GM23248 (cell line): ENCODE measurements at places on chromosomes 7 and 10. TPM values are rescaled to one million over a fixed set of nuclear protein-coding genes. Genes with fewer than 3 reads are reported as not detected.
A peak's percentile ranks its signal among the peaks of the same experiment; 100 is the strongest.

PPP2R2D gene
- 18.5 and 21.3 TPM in 2 replicates for polyA plus RNA-seq

RELN gene
- polyA plus RNA-seq, result 0.60 and 0.76 TPM in 2 replicates

CCT6A gene
- polyA plus RNA-seq, result 137 and 148 TPM in 2 replicates

EGR2 gene
- polyA plus RNA-seq, result 2.2 and 2.6 TPM in 2 replicates

GIMAP6 gene
- polyA plus RNA-seq, result not detected in 2 replicates

- H3K36me3 ChIP-seq, result no peaks in the 10 kb centered on the region
- no peak overlapping the region for H3K27ac ChIP-seq
- peaks cover 24% of the 10 kb centered on the region for H3K4me1 ChIP-seq
- DNase-seq, result no peak
- no peak overlapping the region for H3K4me3 ChIP-seq
These were observed 70.7 kb downstream of the CRPPA start for GRCh38 chr7:16350634-16351033.

GRCh38 chr10:50467209-50467608, 156.5 kb downstream of the SGMS1 start:
- no peaks in the 10 kb centered on the region for H3K36me3 ChIP-seq
- H3K27me3 ChIP-seq, result no peaks in the 10 kb centered on the region
- DNase-seq, result no peak
- peaks cover 26% of the 10 kb centered on the region for H3K4me1 ChIP-seq

DNA sequence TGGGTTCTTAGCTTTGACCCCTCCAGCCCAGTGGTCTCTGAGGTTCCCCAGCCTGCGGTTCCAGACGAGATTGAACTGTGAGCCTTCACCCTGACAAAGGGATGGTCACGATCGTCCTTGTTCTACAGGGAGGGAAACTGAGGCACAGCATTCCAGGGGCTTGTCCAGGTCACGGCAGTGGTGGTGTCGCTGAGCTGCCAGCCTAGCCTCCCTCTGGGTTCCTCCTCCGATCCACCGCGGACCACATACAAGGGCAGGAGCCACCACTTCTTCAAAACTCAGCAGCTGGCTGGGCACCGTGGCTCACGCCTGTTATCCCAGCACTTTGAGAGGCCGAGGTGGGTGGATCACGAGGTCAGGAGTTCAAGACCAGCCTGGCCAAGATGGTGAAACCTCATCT, 35.8 kb downstream of the ELFN1 start:
- no peak overlapping the region for H3K4me3 ChIP-seq
- H3K4me1 ChIP-seq, result no peaks in the 10 kb centered on the region
- no peak for DNase-seq
- H3K27ac ChIP-seq, result no peak overlapping the region
- H3K27me3 ChIP-seq, result no peaks in the 10 kb centered on the region

DNA sequence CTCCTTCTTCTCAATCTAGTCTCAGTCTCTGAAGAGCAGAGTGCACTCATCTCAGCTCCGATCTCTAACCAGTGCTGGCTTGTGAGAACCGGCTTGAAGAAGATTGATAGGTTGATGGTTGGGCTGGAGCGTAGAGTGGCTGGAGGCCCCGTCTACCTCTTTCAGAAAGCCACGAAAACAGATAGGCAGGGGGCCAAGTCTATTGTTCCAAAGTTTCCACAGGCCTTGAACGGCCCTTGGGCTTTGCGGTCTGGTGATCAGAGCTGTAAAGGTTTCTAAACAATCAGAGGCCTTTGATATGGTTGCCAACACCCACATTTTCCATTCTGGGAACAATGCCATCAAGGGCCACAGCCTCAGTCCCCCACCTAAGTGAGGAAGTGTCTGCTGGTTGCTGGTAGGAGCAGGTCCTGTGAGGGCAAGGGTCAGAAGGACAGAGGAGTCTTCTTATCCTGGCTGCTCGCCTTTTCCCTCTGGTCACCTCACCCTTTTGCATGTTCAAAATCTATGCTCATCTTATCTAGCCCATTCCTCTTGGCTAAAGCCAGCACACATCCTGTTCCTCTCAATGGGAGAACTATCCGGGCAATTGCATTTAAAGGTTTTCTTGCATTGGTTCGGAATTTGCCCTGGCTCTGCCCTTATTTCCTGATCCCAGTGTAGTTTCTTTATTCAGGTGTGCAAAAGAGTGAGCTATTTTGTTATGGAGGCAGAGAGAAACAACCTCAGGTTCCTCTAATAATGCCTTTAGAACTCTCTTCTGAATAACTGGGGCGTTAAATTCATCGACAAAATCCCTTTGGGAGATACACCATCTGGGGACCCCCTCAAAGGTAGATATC, 70.3 kb upstream of the KMT2E start:
- H3K4me1 ChIP-seq, result peaks cover 22% of the 10 kb centered on the region
- H3K36me3 ChIP-seq, result no peaks in the 10 kb centered on the region
- peak overlapping the region; percentile 99; the same call in 1 of the 2 replicates for H3K27ac ChIP-seq

GRCh38 chr7:111282626-111283025, 191.7 kb downstream of the LRRN3 start:
- no peaks in the 10 kb centered on the region for H3K36me3 ChIP-seq
- H3K27ac ChIP-seq, result no peak overlapping the region
- no peak overlapping the region for H3K4me3 ChIP-seq
- DNase-seq, result no peak
- no peaks in the 10 kb centered on the region for H3K27me3 ChIP-seq
- H3K4me1 ChIP-seq, result no peaks in the 10 kb centered on the region

DNA sequence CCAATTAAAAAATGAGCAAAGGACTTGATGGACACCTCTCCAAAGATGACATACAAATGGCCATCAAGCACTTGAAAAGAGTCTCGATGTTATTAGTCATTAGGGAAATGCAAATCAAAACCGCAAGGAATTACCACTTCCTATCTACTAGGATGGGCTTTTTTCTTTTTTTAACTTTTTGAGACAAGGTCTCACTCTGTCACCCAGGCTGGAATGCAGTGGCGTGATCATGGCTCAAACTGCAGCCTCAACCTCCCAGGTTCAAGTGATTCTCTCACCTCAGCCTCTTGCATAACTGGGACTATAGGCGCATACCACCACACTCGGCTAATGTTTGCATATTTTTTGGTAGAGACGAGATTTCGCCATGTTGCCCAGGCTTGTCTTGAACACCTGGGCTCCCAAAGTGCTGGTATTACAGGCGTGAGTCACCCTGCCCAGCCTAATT, 13.6 kb downstream of the NKX1-2 start:
- DNase-seq, result no peak
- H3K4me1 ChIP-seq, result no peaks in the 10 kb centered on the region
- no peaks in the 10 kb centered on the region for H3K36me3 ChIP-seq
- peaks cover 6% of the 10 kb centered on the region; the same call in 1 of the 2 replicates for H3K27me3 ChIP-seq
- H3K27ac ChIP-seq, result no peak overlapping the region

DNA sequence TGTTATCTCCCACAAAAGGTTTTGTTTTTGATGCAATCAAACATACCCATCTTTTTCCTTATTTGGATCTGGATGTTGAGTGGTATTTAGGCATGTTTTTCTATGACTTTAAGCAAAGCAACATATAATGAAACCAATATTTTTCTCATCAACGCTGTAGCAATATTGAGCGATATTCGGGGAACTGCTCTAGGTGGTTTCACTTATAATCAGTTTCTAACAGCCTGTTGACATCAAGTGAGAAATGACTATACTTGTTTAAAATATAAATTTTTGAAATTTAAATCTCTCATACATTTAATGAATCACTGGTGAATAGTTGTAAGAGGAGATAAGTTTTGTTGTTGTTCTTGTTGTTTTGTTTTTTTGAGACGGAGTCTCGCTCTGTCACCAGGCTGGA, 52.8 kb upstream of the CCAR1 start:
- no peak for DNase-seq
- no peak overlapping the region for H3K4me3 ChIP-seq
- H3K27ac ChIP-seq, result no peak overlapping the region
- no peaks in the 10 kb centered on the region for H3K36me3 ChIP-seq
- peaks cover 19% of the 10 kb centered on the region for H3K4me1 ChIP-seq

- H3K27me3 ChIP-seq, result no peaks in the 10 kb centered on the region
- no peak overlapping the region for H3K4me3 ChIP-seq
- H3K36me3 ChIP-seq, result no peaks in the 10 kb centered on the region
- H3K4me1 ChIP-seq, result no peaks in the 10 kb centered on the region
- H3K27ac ChIP-seq, result no peak overlapping the region
These were observed 233.1 kb downstream of the CCDC3 start for GRCh38 chr10:12768156-12769100.

- no peaks in the 10 kb centered on the region for H3K4me1 ChIP-seq
- no peaks in the 10 kb centered on the region; the same call in none of the 2 replicates for H3K27me3 ChIP-seq
- H3K4me3 ChIP-seq, result no peak overlapping the region
- no peak for DNase-seq
- no peaks in the 10 kb centered on the region for H3K36me3 ChIP-seq
These were observed 37.3 kb downstream of the PNLIPRP2 start for GRCh38 chr10:116657863-116658551.

GRCh38 chr10:109773288-109774120, 149.8 kb downstream of the XPNPEP1 start:
- H3K4me3 ChIP-seq, result no peak overlapping the region
- H3K27ac ChIP-seq, result no peak overlapping the region
- H3K27me3 ChIP-seq, result no peaks in the 10 kb centered on the region
- no peaks in the 10 kb centered on the region for H3K4me1 ChIP-seq

DNA sequence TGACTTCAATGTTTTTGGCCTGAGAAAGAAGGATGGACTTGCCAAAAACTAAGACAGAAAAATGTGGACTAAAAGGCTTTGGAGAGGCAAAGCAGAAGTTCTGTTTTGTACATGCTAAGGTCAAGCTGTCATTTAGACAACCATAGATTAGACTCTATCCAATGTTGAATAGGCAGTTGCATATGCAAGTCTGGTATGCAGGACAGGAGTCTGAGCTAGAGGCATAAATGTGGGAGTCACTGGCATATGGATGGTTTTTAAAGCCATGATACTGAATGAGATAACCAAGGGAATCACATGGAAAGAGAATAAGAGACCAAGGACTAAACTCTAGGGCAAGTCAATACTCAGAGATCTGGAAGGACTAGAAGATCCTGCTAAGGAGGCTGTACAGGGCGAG, 164.1 kb downstream of the LSM5 start:
- H3K4me3 ChIP-seq, result no peak overlapping the region
- DNase-seq, result no peak
- no peak overlapping the region for H3K27ac ChIP-seq
- H3K4me1 ChIP-seq, result no peaks in the 10 kb centered on the region
- H3K36me3 ChIP-seq, result no peaks in the 10 kb centered on the region
- H3K27me3 ChIP-seq, result peaks cover 3% of the 10 kb centered on the region; the same call in 1 of the 2 replicates
